ENCODE measurements at places on chromosomes 4 and X.

DNA sequence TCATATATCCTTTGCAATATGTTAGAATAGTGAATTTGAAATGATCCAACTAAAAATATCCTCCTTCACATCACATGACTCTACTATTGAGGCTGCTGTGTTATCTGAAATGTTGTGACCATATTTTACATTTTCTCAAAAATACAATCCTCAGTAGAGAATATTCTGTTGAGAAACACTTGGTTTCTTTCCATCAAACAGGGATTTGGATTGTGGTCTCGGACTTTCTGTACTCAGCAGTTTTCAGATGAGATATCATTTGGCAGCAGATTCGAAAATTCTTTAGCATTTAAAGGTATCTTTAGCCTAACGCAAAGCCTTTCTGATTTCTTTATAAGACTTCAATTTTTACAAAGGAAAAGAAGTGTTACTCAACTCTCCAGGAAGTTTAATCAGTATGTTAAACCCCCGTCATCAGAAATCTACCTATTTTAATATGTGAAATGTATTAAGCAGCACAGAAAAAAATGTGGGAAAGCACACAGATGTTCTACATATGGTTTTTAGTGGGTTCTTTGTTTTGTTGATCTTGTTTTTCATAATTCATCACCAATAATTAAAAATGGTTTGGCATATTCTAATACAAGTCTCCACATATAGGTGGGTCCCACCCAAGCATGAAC lies 55.4 kb upstream of the ANXA3 start:
- no peak for DNase-seq

DNA sequence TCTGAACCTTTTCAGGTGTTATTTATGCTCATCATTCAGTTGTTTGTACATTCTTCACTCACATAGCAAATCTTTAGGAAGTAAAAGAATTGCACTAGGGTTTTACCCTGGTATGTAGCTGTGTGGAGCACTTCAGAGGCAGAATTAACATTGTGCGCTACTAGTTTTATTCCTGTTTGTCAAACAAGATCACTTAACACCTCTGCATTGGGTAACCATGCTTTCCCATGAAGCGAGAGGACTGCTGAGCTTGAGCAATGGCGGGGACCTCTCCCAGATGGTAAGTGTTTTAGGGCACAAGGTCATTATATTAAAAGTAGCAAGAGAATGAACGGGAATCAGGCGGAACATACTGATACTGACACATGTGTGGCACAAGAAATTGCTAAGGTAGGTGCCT lies 59.2 kb downstream of the SHROOM3 start:
- no peak for DNase-seq

- no peak for DNase-seq
These were observed 793.6 kb upstream of the INTU start for GRCh38 chr4:126838941-126839679.

- no peak for DNase-seq
These were observed 187.4 kb upstream of the TEX13C start for GRCh38 chrX:125132274-125132673.

GRCh38 chrX:68995780-68996551 lies 167.1 kb downstream of the EFNB1 start:
- DNase-seq: no peak

All from cortex of kidney (tissue), 1 donor.